ENCODE measurements at places on chromosomes 1 and 21.

- no peak for DNase-seq
Observed at GRCh38 chr1:93016171-93016570, 54.9 kb upstream of the DIPK1A start.

- DNase-seq = no peak
Observed at GRCh38 chr1:13583966-13584791, 547 bp downstream of the PDPN start.

GRCh38 chr21:28781602-28782276 lies 210.9 kb downstream of the LTN1 start:
- DNase-seq = no peak

DNA sequence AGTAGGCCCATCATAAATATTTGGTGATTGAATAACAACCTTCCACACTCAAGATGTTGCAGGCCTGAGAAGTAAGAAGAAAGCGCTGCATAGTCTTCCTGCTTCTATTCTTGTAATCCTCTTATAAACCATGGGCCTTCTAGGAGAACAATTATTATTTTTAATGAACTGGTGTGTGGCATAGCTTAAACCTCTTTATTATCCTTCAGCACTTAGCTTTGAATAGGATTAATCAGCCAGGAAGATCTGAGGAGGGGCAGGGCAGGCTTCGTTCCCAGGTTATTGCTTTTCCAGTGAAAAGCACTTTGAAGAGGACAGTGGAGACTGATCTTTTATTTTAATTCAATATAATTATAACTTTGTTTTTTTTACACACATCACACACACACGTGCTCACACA lies 42.3 kb downstream of the KIF26B start:
- DNase-seq = no peak

DNA sequence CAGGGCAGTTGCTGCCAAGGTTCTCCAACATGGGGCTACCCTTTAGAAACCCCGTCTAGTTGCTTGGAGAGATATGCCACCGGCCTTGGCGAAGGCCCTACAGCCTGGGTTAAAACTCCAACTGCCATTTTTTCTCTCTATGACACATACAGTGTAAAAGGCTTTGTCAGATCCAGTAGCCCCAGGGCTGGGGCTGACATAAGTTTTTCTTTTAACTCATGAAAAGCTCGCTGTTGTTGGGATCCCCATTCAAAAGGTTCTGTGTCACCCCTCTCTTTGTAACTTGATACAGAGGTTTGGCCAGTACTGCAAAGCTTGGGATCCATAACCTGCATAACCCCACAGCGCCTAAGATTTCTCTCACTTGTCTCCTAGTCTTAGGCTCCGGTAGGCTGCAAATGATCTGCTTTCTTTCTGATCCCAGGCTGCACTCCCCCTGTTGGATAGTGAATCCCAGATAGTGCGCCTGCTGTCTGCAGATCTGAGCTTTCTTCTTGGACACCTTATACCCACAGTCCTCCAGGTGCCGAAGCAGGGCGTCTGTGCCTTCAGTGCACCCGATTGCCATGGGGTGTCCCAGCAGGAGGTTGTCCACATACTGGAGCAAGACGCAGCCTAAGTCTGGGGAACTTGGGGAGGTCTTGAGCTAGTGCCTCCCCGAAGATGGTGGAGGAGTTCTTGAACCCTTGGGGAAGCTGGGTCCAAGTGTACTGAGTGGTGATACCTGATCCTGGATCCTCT lies 406.2 kb downstream of the TGFB2 start:
- DNase-seq = no peak

- no peak for DNase-seq
Observed at GRCh38 chr1:170375082-170375723, 156.8 kb upstream of the GORAB start.

GRCh38 chr1:8028571-8028910 lies 2.4 kb upstream of the ERRFI1 start:
- no peak for DNase-seq

GRCh38 chr21:14858311-14858710 lies 206.5 kb downstream of the NRIP1 start:
- DNase-seq = no peak

DNA sequence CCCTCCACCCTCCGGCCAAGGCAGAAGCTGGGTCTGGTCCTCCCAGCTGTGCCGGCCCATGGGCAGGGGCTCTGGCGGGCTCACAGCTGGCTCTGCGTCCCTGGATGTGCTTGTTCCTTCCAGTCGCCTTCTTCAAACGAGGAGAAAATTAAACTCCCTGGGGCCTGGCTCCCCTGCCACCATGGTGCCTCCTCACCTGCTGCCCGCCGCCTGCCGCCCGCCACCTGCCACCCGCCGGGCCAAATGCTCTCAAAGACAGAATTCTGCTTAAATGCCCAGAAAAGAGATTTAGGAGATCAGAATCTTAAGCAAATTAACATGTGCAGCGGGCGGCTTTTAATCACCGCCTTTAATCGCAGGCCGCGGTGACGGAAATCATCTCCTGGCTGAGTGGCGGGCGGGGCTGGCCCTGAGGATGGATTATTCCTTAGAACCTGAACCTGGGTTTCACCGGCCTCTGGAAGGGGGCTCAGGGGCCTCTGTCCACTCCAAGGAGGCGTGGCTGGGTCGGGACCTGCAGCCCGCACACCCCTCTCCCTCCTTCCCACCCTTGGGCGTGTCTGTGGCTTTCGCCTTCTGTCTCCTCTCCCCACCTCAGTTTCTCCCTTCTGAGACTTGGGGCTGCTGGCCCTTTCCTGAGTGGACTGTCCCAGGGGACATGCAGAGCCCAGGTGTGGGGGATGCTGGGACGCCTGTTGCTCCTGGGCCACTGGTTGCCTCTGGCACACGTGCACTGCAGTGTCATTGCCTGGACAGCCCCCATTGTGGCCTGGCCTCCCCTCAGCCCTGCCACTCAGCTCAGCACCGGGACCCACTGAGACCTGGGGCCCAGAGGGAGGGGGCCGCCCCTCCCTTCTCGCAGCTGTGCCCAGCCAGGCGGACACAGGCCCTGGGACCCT lies 10.5 kb upstream of the PLCH2 start:
- DNase-seq = no peak

- no peak for DNase-seq
Observed at GRCh38 chr1:22143065-22144033, at the start of gene WNT4. WNT4 (minus strand) TSS chr1:22143097; CDS start chr1:22142922, 175 bp downstream.

- DNase-seq = no peak
Observed at GRCh38 chr1:214557952-214558735, 6.7 kb upstream of the PTPN14 start.

- no peak for DNase-seq
Observed at GRCh38 chr1:29331729-29332128, 95.4 kb downstream of the PTPRU start.

GRCh38 chr1:180928331-180929230 lies 15.9 kb downstream of the KIAA1614 start:
- no peak for DNase-seq

DNA sequence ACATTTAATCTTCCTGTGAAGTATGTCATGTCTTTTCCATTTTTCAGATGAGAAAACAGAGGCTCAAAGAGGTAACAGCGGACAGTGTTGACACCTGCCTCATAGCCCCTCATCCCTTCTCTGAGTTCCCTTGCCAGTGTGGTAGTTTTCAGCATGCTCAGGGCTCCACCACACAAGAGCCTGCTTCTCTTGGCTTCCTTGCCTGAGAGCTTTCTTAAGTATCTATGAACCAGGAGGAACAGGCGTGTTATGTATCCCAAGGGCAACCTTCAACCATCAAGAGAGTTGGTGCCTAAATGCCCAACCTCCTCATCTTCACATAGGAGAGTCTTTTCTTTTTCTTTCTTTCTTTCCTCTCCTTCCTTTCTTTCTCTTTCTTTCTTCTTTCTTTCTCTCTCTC lies 5.9 kb upstream of the PAFAH2 start:
- DNase-seq = no peak

DNA sequence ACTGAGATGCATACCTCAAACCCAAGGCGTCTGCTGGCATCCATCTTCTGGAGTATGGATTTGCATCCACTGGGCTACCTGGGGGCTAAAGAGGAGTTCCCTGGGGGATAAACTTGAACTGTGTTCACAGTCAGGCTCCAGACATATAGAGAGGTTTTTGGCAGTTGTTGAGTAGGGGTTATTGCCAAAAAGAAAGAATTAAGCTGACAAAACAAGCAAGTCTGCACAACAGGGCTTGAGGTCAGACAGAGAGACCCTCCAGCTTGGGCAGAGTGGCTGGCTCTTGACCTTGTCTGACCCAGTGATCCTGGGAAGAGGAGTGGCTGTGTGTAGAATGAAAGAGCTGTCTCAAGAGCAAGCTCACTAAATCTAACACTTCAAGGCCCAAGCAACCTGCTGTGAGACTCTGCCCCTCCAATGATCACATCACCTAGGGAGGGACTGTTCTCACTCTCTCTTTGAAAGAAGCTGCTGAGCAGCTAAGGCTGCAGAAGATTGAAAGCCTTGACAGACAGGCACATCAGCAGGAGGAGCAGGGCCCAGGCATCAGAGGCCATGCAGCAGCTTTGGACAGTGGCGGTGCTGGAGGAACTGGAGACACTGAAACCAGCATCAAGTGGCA lies 61.5 kb downstream of the SYT2 start:
- DNase-seq = no peak

GRCh38 chr21:44293551-44294231 lies 6.2 kb upstream of the PFKL start:
- DNase-seq = peak; percentile 48

- DNase-seq = no peak
Observed at GRCh38 chr1:117173691-117174090, 37.0 kb downstream of the VTCN1 start.

- DNase-seq = no peak
Observed at GRCh38 chr1:207798847-207799246, 47.0 kb downstream of the CD46 start.

DNA sequence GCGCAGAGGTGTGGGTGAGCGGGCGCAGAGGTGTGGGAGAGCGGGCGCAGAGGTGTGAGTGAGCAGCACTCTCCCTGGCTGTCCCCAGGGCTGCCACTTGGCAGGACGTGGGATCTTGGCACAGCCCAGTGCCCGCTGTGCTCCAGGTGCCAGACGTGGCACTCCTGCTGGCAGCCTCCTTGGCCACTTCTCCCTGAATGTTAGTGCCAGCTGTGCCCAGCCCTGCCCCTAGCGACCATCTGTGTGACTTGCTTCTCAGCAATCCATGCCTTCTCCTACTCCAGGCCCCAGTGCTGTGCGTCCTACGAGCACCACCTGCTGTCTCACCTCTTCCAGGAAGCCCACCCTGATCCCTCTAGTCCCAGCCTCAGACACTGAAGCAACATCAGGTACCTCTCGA lies 30.5 kb downstream of the KRTAP10-1 start:
- no peak for DNase-seq

DNA sequence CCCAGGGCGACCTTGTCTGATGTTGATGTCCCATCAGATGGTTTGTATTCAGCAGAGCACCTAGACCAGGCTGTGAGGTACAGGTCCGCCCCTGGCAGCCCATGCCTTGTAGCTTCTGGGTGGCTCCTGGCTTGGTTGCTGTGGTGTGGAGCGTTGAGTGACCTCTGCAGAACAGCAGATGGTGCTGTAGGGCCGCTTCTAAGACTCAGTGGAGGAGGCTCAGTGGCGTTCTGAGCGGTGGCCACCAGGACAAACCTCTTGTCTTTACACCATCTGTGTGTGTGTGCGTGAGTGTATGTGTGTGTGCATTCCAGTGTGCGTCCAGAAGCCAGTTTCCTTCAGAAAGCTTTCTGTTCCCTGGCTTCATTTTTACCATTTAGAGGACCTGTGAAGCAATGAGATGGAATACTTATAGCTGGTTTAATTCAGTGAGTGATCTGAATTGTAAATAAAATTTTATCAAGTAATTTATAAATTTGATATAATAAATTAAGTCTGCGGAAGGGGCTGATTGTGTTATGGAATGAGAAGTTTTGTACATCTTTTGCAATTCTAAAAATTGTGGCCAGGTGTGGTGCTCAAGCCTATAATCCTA lies 66.1 kb downstream of the ADARB1 start:
- peak; percentile 74 for DNase-seq

GRCh38 chr21:41809891-41810596 lies 43.2 kb upstream of the RIPK4 start:
- DNase-seq = no peak

GRCh38 chr1:62325681-62326080 lies 6.4 kb upstream of the KANK4 start:
- no peak for DNase-seq

- peak; percentile 51 for DNase-seq
Observed at GRCh38 chr1:114979278-114979891, 50.2 kb upstream of the TSHB start.
